ENCODE measurements at places on chromosomes 4 and X.

DNA sequence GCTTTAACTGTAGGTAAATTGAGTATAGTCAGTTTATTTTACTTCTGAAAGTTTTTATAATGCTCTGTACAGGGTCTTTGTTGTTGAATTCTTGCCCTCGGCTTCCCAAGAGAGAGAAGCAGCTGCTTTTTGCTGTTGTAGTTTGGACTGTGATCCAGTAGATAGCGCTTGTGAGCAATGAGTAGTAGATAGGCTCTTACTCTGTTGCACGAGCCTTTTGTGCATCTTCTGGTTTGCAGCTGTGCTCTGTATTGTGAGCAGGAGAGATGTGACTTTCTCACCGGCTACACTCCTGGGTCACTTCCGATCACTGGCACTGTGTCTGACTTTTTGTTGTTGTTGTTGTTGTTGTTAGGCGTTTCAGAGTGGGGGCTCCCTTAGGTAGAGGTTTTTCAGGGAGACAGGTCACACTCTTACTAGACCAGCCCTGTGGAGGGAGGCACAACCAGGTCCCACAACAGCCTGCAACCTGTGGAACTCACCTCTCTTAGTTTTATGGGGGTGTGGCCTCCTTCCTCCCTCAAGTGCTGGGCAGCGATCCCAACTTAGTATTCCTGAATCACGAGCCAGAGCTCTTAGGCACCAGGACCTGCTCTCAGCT, 822.1 kb upstream of the GALNTL6 start:
- no peak for DNase-seq

DNA sequence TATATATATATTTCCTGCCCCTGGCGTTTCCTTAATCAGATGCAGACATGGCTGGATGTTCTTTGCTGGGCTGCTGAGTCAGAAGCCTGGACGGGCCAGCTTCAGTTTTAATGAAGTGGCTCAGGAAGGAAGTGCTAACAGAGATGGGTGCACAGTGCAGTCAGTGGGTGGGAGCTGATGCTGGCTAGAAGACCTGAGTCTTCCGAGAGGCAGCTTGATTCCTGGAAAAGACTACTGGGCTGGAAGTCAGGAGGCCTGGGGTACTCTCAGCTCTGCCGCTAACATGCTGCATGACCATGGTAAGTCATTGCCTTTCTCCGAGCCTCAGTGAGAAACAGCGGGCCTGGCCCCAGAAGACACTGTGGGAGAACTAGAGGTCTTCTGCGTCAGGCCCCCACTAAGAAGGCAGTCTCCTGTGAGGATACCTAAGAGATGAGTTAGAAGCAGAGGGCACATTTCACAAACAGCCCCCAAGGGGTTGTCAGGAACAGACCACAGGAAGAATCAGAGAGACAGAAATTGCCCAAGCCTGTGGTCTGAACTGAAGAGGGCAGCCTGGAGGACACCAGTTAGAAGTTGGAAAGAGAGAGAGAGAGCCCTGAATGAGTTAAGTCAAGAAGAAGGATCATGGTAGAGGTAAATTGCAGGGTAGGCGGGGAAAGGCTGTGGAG, 8.3 kb upstream of the CD40LG start:
- DNase-seq: no peak

DNA sequence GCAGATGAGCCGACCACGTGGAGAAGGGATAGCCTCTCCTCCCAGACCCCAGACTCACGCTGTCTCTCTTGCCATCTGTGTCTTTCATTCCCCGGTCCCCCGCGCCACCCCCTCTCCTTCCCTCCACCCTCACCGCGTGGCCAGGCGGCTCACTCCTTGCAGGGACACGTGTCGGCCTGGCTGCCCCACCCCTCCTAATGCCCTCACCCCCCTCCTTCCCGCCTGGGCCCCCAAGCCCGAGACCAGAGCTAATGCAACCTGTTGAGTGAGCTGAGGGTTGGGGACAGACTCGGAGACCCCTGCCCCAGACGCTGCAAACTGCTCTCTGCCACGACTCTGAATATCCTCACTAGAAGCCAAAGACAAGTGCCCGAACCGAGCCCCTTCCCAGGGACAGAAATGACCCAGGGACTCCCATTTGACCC, 1.8 kb downstream of the SLC38A5 start:
- DNase-seq: no peak

GRCh38 chr4:55871299-55871800, 17.9 kb downstream of the EXOC1 start:
- no peak for DNase-seq

GRCh38 chr4:1760521-1761071, 32.5 kb upstream of the FGFR3 start:
- no peak for DNase-seq

GRCh38 chr4:183838987-183839712, 66.0 kb upstream of the STOX2 start:
- DNase-seq: no peak

DNA sequence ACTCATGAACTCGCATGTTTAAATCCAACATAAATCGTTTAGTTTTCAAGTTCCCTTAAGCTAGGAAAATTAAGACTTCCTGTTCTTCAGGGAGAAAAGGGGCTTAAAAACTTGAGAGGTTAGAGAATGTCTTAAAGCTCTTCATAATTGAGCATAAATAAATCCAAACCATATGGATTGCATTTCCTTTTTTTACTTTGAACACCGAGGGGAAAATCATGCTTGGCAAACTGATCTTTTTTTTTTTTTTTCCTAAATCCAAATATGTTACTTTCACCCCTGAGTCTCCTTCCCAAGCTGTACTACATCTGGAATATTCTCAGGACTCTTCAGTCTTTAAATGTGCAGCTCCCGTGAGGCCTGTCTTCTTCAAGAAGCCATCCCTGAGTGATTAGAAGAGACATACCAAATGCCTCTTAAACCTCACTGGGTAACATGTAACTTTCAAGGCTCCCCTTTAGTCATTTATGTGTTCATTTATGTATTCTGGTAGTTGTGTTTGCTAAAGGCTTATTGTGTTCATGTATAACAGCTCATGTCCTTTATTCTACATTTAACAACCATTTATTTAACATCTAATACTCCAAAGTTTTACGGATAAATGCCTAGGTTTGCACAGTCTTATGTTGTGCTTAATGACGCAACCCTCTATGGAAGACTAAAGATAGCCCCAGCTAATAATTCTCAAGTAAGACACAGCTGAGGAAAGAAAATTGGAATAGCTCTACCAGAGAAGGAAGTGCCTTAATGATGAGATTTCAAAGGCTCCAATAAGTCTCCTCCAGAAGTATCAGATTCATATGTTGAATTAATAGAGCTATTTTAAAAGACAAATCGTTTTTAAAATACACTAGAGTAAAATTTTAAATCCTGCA, 107.0 kb downstream of the AGTR2 start:
- no peak for DNase-seq

- DNase-seq: peak; percentile 24
Observed at GRCh38 chrX:154457491-154458115, 478 bp upstream of the PLXNA3 start.

DNA sequence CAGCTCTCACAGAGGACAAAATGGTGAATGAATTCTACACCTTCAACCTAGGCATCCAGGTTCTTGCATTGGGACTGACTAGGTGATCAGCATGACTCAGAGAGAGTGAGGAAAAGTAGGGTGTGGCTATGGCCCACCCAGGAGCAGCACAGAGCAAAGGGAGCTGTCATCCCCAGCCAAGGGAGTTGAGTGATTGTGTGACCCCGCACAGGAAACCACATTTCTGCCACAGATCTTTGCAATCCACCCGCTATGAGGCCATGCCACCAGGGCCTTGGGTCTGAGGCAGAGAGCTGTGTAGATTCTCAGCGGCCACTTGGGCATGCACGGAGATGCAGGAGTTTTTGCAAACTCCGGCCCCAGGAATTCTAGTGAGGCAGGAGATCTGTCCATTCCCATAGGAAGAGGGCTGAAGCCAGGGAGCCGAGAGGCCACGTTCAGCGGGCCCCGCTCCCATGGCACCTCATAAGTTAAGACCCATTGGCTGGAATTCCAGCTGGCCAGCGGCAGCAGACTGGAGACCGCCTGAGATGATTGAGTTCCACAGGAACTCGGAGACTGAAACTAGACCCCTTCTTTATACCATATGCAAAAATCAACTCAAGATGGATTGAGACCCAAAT, 75.9 kb downstream of the NAA11 start:
- no peak for DNase-seq

DNA sequence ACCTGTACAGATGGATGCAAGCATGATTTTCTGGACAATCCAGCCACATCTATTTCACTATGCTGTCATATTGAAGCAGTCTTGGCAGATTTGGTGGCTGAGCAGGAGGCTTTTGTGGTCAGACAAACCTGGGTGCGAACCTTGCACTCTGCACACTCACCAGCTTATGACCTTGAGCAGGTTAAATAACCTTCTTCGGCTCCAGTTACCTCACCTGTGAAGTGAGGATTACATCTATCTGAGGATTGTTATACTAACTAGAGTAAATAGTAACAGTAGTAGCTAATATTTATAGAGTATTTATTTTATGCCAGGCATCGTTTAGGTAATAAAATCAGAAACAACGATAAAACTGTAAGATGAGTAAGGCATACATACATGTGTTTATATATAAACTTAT, 150.0 kb downstream of the PPP3CA start:
- no peak for DNase-seq

GRCh38 chr4:112277705-112278448, 7.8 kb downstream of the TIFA start:
- DNase-seq: no peak

DNA sequence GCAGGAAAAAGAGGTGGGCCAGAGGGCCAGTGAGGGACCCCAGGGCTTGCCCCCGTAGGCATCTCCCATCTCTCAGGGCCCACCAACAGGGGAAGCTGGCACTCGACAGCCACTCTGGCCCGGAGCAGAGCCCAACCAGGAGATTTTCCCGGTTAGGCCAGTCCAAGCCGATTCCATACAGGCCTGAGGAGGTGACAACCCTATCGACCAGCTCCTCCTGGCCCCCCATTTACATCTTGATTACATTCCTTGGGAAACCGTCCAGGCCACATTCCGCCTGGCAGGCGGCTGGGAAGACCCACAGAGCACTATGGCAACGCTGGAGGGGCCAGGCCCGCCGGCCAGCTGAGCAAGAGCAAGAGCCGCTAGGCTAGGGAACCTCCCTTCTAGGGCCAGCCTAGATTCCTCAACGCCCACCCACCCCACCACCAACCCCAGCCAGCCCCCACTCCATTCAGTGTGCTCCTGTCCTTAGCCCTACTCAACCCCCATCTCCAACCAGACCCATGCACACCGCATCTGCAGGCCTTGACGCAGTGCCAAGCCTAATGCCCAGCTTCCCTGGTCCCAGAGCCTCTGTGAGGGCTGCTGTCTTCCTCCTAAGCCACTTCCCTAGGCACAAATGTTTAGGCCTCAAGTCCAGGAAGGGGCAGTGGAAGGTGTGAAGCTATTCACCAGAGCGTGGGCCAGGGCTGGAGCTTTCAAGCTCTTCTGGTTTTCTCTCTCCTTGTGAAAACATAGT, 161.2 kb downstream of the EFNB1 start:
- DNase-seq: no peak

- no peak for DNase-seq
Observed at GRCh38 chrX:37995428-37995827, 10.9 kb upstream of the SYTL5 start.

GRCh38 chrX:311156-312129, 7.2 kb downstream of the GTPBP6 start:
- no peak for DNase-seq

DNA sequence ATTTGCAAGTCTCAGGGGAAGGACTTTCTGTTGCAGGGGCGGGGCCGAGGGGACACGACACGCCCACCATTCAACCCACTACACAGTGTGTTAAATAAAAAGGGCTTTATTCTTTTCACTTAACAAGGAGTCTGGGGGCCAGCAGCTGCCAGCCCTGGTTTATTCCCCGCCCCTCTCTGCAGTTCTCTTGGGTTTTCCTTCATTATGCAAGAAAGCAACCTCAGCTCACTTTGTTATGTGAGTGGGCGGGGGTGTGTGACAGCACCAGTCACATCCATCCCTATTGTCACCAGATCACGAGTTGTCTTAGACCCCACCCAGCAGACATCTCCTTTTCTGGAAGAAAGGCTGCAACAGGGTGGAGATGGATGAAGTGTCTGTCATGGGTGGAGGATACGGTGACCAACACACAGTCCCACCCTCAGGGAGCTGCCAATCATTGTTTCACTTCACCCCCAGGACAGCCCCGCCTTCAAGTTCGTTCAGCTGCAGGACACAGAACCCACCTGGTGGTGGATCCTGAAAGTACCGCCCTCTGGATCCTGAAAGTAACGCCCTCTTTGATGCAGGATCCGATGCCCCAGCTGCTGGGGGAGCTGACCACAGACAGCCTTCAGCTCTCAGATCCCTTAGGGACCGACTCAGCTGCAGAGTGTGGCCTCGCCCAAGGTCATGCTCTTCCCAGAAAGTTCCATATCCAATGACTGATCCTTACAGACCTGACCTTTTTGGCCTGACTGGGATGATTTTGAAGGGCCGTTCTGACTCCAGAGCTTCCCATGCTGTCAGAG, 79.6 kb downstream of the SMIM20 start:
- DNase-seq: no peak

GRCh38 chr4:183430317-183430993, 14.0 kb upstream of the CDKN2AIP start:
- no peak for DNase-seq

DNA sequence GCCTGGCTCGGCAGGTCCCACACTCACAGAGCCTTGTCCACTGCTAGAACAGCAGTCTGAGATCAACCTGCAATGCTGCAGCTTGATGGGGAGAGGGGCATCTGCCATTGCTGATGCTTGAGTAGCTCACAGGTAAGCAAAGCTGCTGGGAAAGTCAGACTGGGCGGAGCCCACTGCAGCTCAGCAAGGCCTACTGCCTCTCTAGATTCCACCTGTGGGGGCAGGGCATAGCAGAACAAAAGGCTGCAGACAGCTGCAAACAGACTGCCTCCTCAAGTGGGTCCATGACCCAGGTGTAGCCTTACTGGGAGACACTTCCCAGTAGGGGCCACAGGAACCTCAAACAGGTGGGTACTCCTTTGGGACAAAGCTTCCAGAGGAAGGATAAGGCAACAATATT, 110.6 kb upstream of the ADAMTS3 start:
- DNase-seq: no peak

DNA sequence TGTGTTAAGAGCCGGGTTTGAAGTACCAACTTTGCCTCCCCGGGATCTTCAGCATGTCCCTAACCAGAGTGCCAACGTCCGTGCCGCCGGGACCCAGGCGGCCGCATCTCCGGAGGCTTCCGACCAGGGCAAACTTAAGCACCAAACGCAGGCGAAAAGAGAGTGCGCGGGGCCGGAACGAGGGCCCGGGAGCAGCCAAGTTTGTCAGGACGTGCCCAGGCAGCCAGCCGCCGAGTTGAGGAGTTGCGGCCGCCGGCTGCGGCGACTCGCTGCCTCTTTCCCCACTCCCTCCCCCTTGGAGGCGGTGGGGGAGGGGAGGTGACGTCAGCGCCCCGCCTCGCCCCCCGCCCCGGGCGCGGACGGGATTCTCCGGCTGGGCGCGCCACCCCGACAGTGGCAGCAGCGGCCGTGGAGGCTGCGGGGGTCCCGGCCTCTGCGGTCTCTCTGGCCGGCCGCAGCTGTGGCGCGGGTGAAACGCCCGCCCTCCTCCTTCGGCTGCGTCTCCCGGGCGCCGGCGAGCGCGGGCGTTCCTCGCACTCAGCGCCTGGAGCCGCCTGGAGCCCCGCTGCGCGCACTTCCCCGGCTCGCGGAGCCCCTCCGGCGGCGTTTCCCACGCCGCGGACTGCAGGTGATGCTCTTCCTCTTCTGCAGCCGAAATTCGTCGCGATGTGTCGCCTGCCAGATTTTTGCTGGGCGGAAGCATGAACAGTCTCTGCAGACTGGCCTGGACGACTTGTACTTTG, 2.9 kb upstream of the FAT1 start:
- no peak for DNase-seq

- DNase-seq: no peak
Observed at GRCh38 chr4:143531788-143532491, 18.4 kb downstream of the SMARCA5 start.

- DNase-seq: no peak
Observed at GRCh38 chrX:39133971-39134370, 332.7 kb downstream of the MID1IP1 start.

GRCh38 chrX:118189628-118190027, 73.0 kb upstream of the KLHL13 start:
- no peak for DNase-seq
